ENCODE measurements at places on chromosomes 6 and 20.

- DNase-seq, result no peak
These were observed 192.1 kb downstream of the KCNQ5 start for GRCh38 chr6:72813807-72814596.

DNA sequence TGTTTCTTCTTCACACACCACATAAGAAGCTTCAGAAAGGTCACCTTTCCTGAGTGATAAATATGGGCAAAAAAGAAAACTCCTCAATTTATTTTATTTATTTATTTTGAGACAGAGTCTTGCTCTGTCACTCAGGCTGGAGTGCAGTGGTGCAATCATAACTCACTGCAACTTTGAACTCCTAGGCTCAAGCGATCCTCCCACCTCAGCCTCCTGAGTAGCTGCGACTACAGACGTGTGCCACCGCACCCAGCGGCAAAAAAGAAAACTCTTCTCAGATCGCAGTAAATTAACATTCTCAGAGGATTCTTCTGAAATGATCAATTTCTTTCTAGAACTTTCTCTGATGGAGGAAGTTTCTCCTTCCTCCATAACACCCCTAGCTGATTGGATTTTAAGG, 111.2 kb downstream of the TRERF1 start:
- no peak for DNase-seq

GRCh38 chr6:168600381-168600780, 159.4 kb downstream of the SMOC2 start:
- DNase-seq, result no peak

GRCh38 chr6:150280703-150281102, 88.1 kb upstream of the IYD start:
- no peak for DNase-seq

- DNase-seq, result no peak
These were observed 8.6 kb upstream of the SLC4A11 start for GRCh38 chr20:3247638-3248037.

DNA sequence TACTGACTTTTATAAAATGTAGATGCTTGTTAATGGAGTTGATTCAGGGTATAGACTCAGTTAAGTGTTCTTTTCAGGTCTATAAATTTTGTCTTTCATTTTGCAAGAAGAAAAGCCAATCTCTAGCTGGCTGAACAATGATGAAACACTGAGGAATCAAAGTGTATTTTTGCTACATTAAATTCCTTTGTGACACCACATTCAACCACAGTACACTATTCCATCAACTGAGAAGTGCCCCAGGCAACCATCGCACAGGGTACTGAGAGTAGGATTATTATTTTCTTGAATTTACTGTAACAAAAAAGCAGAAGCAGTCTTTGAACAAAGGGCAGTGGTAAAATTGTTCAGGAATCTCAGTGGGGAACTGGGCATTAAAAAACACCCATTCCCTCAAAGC, 83.6 kb downstream of the PREP start:
- DNase-seq, result no peak

DNA sequence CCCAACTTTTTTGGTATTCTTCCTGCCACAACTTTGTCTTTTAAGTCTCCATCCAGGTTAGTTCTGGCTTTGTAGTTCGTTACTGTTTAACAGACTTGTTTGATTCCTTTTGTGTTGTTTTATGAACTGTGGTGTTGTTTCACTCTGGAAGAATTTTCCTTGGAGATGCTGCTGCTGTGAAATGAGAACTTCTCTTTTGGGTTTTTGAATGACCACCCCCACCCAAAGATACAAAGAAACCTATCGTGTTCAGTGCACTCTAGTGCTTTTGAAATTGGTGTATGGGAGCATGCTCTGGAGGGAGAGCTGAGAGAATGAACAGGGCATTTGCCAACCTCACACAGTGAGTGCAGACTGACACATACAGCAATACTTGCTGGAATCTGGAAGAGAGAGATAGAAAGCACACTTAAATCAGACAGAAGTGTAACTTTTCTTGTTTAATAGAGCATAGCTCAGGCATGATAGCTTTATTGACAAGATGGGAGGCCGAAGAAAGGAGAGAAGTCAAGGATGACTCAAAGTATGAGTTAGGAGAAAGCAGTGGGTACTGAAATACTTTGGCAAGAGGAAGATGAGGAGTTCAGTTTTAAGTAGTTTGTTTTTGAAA, 293.1 kb downstream of the SOX4 start:
- DNase-seq, result no peak

DNA sequence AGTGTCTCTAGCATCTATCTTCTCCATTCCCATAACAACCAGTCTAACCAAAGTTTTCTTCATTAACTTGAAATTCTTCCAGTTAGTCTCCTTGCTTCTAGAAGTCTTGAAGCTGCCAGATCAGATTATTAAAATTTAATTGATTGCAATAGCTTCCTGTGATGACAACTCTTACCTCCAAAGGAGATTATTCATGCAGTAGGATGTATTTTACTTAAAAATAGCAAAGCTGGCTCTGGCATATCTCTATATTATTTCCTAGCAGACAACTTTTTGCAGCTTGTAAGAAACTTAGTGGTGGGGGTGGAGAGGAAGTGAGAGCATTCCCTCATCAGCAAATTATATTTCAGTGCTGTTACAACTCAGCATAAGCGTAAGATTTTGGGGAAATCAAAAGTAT, 290.4 kb downstream of the GRIK2 start:
- DNase-seq, result no peak

GRCh38 chr20:57503035-57503658, 21.8 kb downstream of the CTCFL start:
- DNase-seq, result no peak

- DNase-seq, result no peak
These were observed 815 bp downstream of the UTRN start for GRCh38 chr6:144285798-144286502.

DNA sequence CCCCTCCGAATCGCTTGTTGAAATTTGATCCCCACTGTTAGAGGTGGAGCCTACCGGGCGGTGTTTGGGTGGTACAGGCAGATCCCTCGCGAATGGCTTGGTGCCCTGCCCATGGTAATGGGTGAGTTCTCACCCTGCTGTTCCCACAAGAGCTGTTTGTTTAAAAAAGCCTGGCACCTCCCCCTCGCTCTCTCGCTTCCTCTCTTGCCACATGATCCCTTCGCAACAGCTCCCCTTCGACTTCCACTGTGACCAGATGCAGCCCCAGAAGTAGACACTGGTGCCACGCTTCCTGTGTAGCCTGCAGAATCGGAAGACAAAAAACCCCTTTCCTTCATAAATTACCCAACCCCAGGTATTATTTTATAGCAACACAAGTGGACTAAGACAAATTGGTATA, 292.2 kb upstream of the QKI start:
- DNase-seq, result no peak

DNA sequence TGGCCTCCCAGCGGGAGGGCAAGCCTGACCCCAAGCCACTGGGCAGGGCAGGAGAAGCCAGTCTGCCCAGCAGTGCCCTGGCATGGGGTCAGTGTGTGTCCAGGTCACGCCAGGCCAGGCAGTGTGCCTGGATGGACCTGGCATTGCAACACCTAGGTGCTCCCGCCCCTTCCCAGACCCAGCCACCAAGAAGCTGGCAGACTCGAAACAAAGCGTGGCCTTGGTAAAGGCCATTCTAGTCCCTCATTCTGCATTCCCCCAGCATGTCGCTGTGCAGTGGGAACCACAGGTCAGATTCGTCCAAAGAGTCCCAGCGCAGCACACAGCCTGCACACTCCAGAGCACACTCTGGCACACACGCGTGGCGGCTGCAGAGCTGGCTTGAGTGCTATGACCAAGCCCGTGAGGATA, 19.3 kb upstream of the APMAP start:
- DNase-seq, result no peak

- no peak for DNase-seq
These were observed 139.1 kb downstream of the COL9A1 start for GRCh38 chr6:70163795-70164194.

DNA sequence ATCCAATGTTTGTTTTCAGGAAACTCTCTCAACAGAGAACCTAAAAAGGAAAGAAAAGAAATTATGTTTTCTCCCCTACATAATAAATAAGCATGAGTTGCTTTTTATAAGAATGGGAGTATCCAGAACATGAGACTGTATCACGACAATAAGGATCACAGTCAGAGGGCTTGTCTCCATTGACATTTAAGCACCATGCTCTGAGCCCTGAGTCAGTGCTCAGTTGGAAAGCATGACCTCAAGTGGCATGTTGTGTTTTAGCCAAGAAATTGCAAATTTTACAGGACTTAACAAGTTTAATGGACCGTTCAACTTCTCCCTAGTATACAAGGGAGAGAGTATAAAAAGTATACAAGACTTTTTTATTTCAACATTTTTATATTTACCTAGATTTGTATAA, 431.6 kb downstream of the GJA1 start:
- no peak for DNase-seq

DNA sequence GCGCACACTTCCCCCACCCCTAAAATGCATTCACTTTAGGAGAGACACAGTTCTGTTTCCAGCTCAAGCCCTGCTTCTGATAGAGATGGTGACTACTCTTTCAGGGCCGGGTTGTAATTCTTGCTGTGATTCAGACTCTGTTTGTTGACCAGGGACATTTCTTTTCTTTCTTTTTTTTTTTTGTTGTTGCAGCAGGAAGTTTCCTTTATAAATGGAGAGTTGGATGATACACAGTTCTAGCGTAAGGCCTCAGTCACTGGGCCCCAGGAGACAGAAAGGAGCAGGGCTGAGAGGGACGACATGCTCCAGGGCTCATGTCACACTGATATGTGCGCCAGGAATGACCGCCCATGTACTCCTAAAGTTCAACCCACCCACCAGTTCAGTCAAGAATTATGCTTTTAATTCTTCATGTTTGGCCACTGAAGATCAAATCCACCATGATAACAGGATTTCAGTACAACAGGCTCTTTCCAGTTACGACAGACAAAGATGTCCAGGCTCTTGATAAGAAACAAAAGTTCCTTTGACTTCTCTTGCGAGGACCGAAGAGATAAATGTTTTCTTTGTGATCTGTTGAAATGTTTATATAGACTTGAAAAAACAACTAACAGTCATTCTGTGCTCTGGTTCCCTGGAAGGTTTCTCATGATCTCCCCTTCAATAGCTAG, 142.5 kb downstream of the CD164 start:
- DNase-seq, result no peak

DNA sequence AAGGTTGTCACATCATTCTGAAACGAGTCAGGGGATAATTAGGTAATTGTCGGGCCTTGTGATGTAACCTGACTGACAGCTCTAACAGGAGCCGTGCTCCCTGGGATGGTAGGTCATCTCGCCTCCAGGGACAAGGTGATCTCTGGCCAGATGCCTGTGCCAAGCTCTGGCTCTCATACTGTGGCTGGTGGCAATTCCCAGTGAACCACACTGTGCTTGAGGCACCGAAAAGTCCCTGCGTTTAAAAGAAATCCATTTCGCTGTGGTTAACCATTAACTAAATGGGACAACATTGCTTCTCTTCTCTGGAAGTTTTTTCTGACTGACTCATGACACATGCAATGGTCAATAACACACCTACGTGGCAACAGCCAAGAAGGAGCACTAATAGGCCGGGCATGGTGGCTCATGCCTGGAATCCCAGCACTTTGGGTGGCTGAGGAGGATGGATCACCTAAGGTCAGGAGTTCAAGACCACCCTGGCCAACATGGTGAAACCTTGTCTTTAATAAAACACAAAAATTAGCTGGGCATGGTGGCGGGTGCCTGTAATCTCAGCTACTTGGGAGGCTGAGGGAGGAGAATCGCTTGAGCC, 669.2 kb downstream of the PRKN start:
- DNase-seq, result no peak

DNA sequence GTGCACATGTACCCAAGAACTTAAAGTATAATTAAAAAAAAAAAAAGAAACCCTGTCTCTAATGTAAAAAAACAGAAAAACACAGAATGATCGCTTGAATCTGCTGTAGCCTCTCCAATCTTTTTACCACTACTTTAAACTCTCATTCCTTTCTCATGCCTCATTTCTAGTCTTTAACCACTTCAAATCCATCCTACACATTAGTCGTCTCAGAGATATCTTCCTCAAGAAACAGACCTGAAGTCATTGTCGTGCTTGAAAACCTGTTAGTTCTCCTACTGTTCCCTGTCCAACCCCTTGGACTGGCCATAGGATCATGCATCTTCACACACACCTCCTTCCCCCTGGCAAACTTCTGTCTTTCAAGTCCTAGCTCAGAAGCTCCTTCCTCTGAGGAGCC, 112.1 kb upstream of the BCLAF1 start:
- DNase-seq, result no peak

DNA sequence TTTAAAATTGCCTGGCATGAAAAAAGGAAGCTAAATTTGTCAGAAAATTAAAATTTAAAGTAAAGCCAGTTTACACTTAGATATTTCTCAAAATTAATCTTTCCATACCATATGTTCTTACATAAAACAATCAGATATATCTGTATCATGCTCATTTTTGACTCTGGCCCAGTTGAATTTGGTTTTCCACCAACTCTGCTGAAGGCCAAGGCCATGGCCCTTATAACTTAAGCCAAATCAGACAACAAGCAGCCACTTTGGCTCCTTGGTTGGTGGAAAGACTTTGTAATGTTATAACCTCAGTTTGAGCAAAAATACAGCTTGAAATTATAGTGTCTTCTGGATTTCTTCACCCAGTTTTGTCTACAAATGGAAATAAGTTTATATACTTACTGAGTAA, 97.3 kb downstream of the CENPW start:
- DNase-seq, result no peak

DNA sequence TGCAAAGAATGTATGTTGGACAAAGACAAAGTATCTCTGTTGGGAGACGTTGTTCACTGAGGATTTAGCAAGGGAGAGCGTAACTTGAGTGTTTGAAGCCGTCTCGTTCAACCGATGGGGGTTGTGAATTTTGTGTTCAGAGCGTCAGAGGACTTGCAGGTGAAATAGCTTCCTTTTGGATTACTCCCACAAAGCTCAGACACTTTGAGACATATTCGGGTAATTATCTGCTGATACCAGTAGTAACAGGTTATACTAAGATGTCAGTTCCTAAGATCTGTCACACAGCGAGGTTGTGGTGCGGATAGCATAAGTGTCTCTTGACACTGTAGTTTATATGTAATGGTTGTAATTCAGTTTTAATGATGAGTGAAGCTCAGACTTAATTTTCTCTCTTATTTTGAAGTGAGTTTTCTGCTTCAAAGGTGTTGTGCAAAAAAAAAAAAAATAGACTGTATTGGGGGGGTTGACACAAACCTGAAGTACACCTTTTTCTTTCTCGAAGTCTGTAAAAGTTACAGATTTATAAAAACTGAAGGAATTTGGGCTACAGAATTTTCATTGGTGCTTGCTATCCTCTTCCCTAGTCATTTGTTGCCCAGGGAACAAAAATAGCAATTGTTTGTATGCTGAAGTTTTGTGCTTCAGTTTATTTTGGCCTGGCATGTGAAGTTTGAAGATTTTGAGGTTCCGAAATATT, 1.7 kb downstream of the ASXL1 start:
- no peak for DNase-seq

DNA sequence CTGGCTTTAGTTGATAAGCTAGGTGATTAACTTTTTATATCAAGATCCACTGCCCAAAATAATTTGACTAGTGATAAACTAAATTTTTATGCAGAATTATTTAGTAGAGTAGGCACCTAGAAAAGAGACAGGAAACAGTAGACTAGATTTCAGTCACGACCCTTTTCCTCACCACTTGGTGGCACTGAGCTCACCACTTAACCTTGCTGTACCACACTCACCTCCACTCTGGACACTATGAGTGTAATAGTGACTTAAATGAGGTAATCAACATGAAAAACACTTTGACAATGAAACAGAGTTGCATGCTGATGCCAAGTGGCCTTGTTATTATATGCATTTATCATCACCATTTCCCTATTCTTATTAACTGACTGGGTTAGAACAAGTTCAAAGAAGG, 730.4 kb downstream of the KIF16B start:
- no peak for DNase-seq

All from T follicular helper cell (primary cell).